ENCODE measurements at places on chromosomes 5 and 9. TPM values are rescaled to one million over a fixed set of nuclear protein-coding genes. Genes with fewer than 3 reads are reported as not detected.

GRCh38 chr5:31194468-31194813 lies 955 bp downstream of the CDH6 start:
- no peak for DNase-seq

Gene YTHDC2
- 12.6 TPM for total RNA-seq

DNA sequence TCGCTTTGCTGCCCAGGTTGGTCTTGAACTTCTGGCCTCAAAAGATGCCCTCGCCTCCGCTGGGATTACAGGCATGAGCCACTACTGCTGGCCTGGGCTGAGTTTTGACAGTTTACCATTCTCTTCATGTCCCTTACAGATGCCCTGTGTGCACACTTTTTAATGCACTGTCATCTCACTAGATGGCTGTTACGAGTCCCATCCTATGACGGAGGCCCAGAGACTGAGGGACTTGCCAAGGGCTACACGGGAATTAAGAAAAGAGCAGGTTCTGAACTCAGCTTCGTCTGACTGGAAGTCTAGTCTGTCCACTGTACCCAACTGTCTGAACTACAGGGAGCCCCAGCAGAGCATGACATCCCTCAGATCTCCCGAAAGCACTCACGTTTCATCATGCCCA lies 63.9 kb downstream of the ARHGEF37 start:
- no peak for DNase-seq

DNA sequence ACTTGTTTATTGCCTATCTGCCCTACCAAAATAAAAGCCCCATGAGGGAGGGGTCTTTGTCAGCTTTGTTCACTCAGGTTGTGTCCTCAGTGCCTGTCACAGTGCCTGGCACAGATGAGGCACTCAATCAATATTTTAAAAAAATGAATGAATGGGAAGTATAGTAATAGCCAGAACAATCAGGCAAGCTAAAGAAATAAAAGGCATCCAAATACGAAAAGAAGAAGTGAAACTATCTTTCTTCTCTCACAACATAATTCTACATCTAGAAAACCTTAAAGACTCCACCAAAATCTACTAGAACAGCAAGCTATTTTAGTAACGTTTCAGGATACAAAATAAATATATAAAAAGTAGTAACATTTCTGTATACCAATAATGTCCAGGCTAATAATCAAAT lies 37.8 kb upstream of the C5orf63 start:
- DNase-seq: no peak

Gene LOX
- 5.0 TPM for total RNA-seq

GRCh38 chr9:7802666-7803065 lies 3.1 kb upstream of the DMAC1 start:
- no peak for DNase-seq

DNA sequence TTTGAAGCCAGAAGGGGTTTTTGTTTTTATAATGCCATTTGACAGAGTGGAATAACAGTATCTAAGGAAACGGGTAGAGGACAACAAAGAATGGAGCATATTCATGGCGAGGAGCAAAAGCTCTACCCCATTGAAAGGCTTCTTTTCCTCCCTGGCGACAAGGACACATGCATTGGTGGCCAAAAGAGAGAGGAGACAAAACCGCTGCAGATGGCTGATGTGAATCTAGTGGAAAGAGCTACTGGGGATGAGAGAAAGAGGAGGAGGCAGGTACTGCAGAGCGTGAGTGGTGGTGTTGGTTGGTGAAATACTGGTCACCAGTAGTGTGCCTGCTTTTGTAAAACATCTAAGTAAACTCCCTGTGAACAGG lies 491 bp downstream of the APC start:
- DNase-seq: no peak

Gene MARCHF3
- total RNA-seq: 30.1 TPM

Gene CA9
- 0.30 TPM for total RNA-seq

GRCh38 chr9:12798066-12798770 lies 23.4 kb downstream of the LURAP1L start:
- DNase-seq: no peak

Data from Right ventricle myocardium inferior (tissue), 1 donor.